WTC11 (cell line): ENCODE measurements at places on chromosomes 7 and 10. TPM values are rescaled to one million over a fixed set of nuclear protein-coding genes. Genes with fewer than 3 reads are reported as not detected.

LRRD1 gene
- not detected in 3 replicates for total RNA-seq

COL1A2 gene
- 81.2 to 96.6 TPM (median 88.1 TPM) in 3 replicates for total RNA-seq

UBE2D1 gene
- total RNA-seq: 23.7 to 24.6 TPM (median 23.8 TPM) in 3 replicates

SPDYE5 gene
- not detected in 3 replicates for total RNA-seq

CH25H gene
- total RNA-seq: 0.11 to 0.14 TPM in 2 of 3 replicates, not detected in the other

TLX1 gene
- total RNA-seq: 2.1 to 4.6 TPM (median 2.3 TPM) in 3 replicates

VSTM4 gene
- 0.66 to 0.72 TPM (median 0.71 TPM) in 3 replicates for total RNA-seq

PRKAR2B gene
- total RNA-seq: 17.5 to 29.6 TPM (median 17.7 TPM) in 3 replicates

NUTM2B gene
- total RNA-seq: 0.20 to 0.34 TPM (median 0.34 TPM) in 3 replicates

GIMAP8 gene
- total RNA-seq: 0.09 to 0.18 TPM (median 0.09 TPM) in 3 replicates

PRSS37 gene
- total RNA-seq: not detected in 3 replicates

HIBADH gene
- total RNA-seq: 27.9 to 37.7 TPM (median 37.0 TPM) in 3 replicates

MACC1 gene
- 14.6 to 23.0 TPM (median 22.4 TPM) in 3 replicates for total RNA-seq

DNA sequence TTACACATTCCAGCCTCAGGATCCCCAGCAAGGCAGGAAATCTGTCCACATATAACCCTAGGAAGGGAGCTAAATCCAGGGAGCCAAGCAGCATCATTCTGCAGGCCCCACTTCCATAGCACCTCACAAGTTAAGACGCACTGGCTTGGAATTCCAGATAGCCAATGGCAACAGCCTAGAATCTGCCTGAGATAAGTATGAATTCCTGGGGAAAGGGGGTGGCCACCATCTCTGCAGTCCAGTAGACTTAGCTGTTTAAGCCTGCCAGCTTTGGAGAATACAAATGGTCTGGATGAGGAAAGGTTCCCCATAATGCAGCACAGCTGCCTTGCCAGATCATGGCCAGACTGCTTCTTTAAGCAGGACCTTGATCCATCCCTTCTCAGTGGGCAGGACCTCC, 179.4 kb upstream of the PRSS1 start:
- no peak for DNase-seq

- DNase-seq: no peak
These were observed 92.0 kb downstream of the ITGA8 start for GRCh38 chr10:15627617-15628196.

GRCh38 chr7:123557016-123557397, 611 bp downstream of the NDUFA5 start:
- DNase-seq: no peak

DNA sequence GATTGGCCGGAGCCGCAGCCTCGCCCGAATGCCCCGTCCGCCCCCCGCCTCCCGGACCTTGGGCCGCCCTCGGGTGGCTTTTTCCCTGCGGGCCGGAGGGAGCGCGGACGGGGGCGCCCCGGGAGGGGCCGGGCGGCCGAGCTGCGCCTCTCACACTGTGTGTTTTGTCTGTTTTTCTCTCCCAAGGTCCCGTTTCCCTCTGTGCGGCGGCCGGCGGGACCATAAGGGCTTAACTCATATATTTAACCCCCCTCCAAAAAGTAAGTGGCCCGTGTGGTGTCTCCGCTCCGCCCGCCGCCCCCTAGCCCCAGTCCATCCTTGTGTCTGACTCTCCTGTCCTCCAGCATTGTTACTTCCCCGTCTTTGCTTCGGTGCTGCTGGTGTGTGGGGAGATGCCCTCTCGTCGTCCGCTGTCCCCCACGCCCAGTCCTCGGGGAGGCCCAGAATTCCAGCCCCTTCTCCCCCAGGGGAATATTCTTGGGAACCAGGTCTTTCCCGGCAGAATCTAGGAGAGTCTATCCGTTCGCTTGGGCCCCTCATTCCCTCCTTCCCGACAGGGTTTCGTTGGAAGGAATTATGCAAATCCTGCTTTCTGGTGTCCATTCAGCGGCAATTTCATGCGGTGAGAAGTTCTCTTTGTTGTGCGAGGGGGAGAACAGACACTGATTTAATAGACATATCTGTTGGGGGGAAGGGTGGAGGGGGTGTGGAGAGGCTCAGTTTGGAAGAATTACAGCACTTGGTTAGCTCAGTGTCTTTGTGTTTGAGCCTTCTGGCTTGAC, 1.3 kb downstream of the LCOR start:
- peak; percentile 37 for DNase-seq

DNA sequence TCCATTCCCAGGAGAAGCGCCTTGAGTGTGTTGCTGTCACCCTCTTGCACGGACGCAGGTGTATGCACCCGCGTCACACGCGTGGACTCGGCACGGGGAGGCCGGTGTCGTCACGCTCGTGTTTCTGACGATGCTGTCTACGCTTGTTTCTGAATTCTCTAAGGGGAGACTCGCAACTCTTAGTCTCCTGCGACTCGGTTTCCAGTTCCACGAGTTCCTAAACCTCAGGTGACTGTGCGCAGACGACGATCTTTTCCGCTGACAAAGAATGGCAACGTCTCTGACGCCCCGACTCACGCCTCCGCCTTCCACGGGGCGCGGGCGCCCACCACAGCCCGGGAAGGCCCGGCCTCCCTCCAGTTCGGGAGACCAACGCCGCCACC, 579 bp downstream of the IDI1 start:
- no peak for DNase-seq

- DNase-seq: no peak
These were observed 586.4 kb upstream of the SEMA3D start for GRCh38 chr7:85773116-85773728.

DNA sequence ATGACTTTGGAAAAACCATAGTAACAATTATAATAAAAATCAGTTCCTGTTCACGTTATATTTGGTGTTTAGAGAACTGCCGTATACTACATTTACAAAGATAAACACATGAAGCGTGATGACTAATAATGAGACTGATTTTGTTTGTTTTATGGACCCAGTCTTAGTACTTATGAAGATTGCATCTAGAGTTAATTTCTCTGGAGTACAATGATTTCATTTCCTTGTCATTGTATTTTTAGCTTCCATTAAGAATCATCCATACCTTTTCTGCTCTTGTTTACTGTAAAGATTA, 2.9 kb downstream of the RBM20 start:
- DNase-seq: no peak

DNA sequence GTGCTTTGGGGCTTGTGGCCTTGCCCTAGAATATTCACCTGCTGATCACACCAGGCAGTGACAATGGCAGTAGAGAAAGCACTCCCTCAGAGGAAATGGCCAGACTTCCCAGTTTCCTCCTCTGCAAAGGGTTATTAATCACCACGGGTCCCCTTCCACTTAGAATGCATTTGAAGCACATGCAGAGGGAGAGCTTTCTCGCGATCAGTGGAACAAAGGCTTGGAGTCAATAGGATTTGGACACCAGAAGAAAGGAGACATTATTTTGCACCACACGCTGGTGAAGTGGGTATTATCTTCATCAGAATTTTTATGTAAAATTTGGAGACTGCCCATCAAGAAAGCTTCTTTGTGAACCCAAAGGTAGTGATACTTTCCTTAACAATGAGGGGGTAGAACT, 35.4 kb upstream of the INHBA start:
- DNase-seq: no peak

DNA sequence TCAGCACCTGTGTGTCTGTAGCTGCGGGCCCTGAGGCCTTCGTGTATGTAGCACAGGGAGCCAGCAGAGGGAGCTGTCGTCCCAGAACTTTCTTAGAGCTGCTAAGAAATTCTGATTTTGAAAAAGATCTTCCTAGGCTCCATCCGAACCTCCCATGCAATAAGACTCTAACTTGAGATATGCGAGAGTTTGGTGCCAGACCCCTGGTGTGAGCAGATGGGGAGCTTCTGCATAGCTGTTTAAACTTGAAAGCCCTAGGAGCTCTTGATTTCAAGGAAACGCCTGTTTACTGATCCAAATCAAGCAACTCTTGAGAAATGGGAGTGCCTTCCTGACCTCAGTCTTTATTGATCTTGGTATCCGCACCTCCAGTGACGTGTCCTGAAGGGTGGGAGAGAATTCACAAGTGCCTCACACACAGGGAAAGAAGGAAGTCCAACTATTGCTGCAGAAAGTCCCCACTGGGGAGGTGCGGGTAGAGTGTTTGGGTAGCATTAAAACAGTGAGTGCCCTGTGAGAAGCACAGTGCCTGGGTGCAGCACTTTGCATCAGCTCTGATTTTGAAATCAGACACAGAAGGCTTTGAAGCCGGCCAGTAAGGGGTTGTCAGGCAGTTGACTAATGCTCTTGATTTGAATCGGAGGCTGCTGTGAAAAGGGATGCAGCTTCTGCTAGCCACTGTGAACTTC, 66.4 kb upstream of the STRIP2 start:
- DNase-seq: peak; percentile 86

GRCh38 chr10:78684947-78685346, 383.8 kb upstream of the ZMIZ1 start:
- DNase-seq: no peak

GRCh38 chr10:27041196-27041595, 59.1 kb downstream of the ANKRD26 start:
- DNase-seq: no peak

DNA sequence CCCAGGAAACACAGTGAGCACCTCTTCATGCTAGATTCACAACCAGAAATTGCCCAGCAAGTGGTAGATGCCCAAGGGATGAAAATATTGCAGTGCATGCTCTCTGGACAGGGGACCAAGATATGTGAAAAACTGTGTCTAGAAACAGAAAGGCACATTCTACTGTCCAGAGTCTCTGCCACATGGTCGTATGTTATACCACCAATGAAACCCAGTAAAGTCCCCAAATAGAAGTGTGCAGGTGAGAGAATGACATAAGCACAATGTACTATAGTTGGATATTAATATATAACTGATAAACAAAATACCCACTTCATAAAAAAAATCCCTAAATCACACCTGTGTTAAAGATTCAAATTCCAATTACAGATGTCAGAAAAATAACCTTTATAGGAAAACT, 43.8 kb downstream of the RASGEF1A start:
- DNase-seq: no peak

GRCh38 chr10:97572214-97572989, at the start of gene ANKRD2:
Gene ANKRD2, plus strand, starts transcription at chr10:97572779. Its CDS starts 10 bp downstream, at chr10:97572789.
- peak; percentile 88 for DNase-seq

- DNase-seq: no peak
These were observed 139.6 kb downstream of the SND1 start for GRCh38 chr7:127791446-127792189.

GRCh38 chr10:70493660-70494234, 15.2 kb downstream of the PALD1 start:
- peak; percentile 84 for DNase-seq

- no peak for DNase-seq
These were observed 157.4 kb upstream of the MAGI2 start for GRCh38 chr7:79610748-79611304.

DNA sequence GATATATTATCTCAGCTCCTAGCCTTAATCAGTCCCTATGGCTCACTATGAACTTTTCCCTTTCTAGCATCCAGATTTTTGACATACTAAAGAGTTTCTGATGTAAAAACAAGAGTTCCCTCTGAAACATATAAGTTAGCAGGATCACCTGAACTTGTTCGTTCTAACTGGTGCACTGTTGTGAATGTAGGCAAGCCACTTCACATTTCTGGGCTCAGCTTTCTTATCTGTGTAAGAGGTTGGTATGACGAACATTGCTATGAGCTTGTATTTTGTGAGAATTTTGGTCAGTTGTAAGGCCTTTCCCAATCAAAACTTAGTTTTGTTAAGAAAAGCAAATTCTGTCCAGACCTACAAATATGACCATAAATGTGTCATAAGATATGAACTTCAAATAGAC, 46.1 kb downstream of the MAGI2 start:
- DNase-seq: no peak

DNA sequence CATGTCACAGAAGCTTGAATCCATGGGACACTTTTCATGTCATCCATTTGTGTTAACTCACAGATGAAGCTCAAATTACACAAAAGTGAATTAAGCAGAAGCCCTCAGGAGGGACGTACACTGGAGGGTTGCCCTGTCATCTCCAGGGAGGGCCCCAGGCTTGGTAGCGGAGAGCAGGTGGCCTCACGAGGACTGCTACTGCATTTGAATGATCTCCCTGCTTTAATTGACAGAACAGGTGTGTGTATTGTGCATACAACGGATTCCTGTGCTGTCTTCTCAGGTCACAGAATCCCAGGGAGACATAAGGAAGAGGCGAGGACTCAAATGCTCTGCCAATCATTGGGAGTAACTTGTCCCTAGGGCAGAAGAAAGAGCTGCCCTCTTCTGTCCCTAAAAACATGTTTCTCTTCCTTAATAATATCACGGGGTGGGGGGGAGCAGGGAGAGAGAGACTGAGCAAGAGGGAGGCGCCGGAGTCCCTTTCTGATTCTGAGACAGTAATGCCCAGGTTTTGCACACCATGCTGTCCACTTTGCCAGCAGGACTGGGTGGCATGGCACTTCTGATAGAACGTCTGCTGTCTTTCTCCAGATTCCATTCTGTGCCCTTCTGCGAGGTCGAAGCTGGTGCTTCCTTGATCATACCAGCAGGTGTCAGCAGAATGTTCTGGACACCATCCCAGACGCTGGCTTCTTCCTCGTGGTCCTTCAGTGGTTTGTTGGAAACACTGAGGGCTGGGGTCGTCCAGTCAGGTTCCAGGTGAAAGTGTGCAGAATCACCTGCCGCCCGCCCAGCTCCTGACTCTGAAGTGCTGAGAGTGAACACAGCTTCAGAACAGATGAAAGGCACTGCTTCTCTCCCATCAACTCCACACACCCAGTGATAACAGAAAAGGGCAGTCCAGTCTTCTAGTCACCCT, 26.2 kb upstream of the RASGEF1A start:
- DNase-seq: peak; percentile 57

DNA sequence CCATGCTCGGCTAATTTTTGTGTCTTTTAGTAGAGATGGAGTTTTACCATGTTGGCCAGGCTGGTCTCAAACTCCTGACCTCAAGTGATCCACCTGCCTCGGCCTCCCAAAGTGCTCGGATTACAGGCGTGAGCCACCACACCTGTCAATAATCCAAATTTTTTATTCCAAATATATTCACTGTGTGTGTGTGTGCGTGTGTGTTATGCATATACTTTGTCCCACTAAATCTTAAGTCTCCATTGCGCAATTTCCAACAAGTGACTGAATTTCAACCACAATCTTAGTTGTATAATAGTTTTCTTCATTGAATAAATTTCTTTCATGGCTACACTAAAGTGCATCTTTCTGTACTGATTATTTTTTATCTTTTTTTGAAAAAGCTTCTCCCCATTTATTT, 2.7 kb downstream of the KRIT1 start:
- DNase-seq: no peak

DNA sequence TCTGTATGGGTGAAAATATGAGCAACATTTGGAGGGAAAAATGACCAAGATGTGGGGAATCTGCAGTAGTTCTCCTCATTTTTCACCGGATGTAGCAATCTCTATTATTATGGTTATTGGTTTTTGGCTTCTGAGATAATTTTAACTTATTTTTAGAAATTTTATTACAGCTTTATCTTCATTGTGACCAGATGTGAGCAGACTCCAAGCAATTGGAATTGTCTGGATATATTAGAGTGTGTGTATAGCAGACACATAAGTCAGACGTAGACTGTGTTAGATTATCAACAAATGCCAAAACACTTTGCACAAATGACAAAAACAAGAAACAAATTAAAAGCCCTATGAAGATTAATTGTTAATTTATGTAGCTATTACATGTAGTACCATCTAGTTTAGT, 249.1 kb downstream of the DNAJB9 start:
- no peak for DNase-seq

DNA sequence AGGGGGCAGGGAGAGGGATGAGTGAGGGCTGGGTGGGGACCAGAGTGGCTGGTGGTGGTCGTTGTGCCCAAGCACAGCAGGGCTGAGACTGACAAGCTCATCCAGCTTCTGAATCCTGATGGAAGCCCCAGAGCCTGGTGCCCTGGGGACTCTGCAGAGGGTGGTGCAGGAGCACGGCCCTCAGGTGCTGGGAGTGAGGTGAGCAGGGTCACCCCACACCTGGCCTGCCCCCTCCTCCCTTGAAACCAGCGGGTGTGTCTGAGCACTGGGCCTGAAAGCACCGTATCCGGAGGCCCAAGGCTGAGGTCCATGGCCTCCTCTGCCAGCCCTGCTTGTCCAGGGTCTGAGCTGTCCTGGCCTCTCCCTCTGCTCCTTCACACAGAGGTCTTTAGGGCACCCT, 218.2 kb downstream of the ZNF248 start:
- DNase-seq: no peak
